Activated CD4-positive, CD25-positive, alpha-beta regulatory T cell treated with anti-CD3 and anti-CD28 coated beads, Interleukin-2, amount 50 U/mL, for 24 hours (primary cell): ENCODE measurements at places on chromosomes 7 and 10.

DNA sequence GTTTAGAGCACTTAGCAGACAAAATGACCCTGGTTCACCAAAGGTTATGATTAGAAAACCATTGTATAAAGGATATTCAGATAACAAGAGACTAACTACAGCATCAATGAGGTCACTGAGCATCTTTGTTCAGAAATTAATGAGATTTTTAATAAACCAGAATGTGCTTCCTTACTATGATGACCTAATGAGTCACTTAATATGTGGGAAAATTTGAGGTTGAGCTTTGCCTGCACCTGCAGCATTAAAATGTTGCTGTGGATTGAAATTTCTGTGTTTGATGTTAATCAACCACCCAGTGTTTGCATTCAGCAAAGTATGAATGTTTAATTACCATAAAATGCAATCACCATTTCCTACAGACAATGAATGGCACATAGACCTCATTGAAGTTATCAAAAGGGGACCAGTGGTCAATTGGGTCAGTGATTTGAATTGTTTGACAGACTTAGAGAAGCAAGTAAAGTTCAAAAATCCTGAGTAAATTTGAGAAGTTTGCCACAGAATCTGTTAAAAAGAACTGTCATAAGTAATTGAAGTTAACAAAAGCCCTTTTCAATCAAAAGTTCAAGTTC lies 45.8 kb downstream of the EXOC6 start:
- ATAC-seq, result no peak

DNA sequence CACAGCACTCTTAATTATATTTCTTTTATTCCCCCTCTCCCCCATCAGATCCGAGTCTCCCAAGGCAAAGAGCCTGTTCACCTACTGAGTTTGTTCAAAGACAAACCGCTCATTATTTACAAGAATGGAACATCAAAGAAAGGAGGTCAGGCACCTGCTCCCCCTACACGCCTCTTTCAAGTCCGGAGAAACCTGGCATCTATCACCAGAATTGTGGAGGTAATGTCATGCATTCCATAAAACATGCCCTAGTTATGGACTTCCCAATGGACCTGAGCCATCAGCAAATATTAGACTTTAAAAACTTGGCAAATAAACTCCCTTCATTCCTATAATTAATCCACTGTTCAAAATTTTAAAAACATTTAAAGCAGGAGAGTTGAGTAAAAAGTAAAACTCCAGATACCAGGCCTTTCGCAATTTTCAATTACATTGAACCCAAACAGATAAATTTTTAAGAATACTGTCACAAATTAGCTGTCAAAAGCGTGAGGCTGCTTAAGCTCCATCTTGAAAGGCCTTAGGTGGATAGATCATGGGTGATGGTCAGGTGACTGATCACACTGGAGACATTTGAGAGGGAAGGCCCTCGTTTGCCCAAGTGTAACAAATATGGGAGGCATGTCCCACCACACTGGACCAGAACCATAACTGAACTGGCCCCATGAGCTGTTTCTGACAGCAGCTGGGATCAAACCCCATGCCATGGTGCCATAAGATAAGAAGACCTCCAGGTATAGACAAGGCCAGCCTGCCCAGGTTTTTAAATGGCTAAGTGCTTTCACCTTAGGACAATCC lies 46.9 kb upstream of the ARL4A start:
- ATAC-seq, result no peak

GRCh38 chr7:108280136-108280535 lies 150.0 kb upstream of the LAMB4 start:
- ATAC-seq, result no peak

- ATAC-seq, result peak; percentile 39
Measured at GRCh38 chr7:39949971-39950472, at the start of gene CDK13. Gene CDK13, plus strand, starts transcription at chr7:39950256. Its CDS starts 386 bp downstream, at chr7:39950642.

GRCh38 chr7:5218564-5219360 lies 28.7 kb downstream of the WIPI2 start:
- peak; percentile 53 for ATAC-seq

DNA sequence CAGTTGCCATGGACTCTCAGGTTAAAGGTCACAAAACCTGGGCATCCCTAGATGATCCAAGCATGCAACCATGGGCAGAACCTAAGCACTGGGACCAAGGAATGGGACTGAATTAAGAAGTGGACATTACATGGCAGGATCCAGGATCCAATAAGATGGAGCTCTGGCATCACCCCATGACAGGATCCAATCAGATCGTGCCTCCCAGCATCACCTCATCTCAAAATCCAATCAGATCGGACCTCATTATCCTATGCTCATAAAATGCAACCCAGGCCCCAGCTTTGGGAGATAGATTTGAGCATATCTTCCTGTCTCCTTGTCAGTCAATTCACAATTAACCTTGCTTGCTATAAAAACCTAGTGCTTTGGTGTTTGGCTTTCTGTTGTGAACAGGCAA lies 616.1 kb downstream of the PARD3 start:
- no peak for ATAC-seq

DNA sequence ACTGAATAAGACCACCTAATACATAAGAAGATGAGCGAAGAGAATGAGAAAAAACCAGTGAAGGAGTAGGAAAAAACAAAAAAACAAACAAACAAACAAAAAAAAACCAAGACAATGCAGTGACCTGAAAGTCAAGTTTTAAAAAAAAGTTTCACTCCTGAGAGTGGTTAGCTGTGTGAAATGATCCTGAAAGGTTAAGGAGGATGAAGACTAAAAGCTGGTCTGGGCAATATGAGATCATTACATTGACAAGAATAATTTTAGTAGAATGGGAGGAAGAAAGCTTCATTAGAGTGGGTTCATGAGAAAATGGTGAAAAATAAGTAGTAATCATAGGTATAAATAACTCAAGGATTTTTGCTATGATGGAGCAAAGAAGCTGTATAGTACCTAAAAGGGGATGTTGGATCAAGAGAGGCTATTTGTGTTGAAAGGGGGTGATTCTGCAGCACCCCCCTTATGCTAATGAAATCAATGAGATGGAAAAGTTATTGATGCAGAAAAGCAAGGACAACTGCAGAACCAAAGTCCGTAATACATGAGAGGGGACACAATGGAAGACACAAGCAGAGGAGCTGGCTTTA lies 80.2 kb downstream of the KMT2C start:
- ATAC-seq, result no peak

DNA sequence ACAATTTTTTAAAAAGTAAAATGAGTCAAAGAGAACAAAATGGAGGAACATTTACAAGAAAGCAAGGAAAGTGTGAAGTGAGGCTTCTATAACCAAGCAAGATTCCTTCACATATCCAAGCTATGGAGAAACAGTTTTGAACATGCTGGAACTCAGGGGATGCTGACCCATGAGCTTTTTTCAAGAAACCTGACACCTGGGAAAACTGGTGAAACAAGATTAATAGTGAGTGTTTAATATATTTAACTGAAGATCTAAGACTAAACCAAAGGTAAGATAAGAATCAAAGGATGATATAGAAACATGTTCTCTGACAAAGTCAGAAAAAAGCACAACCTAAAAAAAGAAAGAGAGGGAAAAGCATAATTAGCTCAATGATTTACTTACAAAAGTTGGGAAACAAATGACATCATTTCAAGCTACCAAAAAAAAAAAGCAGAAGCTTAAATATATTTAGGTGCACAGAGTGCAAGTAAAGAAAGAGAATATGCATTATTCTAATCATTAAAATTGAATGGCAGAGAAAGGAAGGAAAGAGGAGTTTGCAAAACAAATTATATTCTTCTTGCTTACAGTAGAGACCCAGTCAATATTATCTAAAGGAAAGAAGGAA lies 24.9 kb downstream of the C7orf25 start:
- ATAC-seq, result no peak
